ENCODE measurements at places on chromosomes 12 and 14.

DNA sequence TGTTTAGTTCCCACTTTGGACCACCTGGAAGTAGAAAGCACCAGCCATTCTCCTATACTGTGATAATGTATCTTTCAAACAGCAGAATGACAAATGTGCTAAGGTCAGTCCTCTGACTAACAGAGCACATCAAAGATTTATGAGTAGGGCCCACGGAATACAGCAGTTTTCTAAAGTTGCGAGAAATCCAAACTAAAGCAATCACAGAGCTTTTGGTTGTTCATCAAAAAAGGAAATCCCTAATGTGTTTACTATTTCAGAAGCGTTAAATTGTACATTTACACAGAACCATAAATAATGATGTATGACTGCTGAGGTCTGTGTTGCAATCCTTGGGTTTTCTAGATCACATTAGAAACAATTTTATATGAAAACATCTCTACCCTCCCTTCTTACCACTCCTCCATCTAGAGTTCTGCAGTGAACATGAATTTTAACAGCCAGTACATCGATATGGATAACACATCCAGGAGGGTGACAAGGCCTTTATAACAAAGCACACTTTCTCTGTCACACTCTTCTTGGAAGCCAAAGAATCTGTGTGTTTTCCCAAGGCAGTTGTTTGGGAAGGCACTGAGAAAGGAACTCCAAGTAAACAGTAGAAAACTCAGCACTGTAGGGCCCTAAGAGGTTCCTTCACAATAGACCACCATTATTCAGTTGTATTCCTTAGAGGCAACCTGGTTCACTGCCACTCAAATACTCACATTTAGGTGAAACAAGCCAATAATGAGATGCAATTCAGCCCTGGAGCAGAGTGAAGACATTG is 7.3 kb downstream of the KITLG start:
- no peak overlapping the region for H3K4me3 ChIP-seq
- no peak overlapping the region for H3K27ac ChIP-seq
- peaks cover 3% of the 10 kb centered on the region for H3K4me1 ChIP-seq
- no peak for DNase-seq
- H3K27me3 ChIP-seq = no peaks in the 10 kb centered on the region
- H3K36me3 ChIP-seq = no peaks in the 10 kb centered on the region

GRCh38 chr12:113208041-113208934 is 13.0 kb upstream of the TPCN1 start:
- no peaks in the 10 kb centered on the region for H3K27me3 ChIP-seq
- H3K4me1 ChIP-seq = no peaks in the 10 kb centered on the region
- H3K36me3 ChIP-seq = no peaks in the 10 kb centered on the region
- no peak for DNase-seq
- no peak overlapping the region for H3K4me3 ChIP-seq

- H3K4me1 ChIP-seq = no peaks in the 10 kb centered on the region
- no peak overlapping the region for H3K4me3 ChIP-seq
- H3K27ac ChIP-seq = no peak overlapping the region
- no peaks in the 10 kb centered on the region for H3K36me3 ChIP-seq
- no peak for DNase-seq
Measured at GRCh38 chr14:51014086-51014485, 69.8 kb upstream of the PYGL start.

DNA sequence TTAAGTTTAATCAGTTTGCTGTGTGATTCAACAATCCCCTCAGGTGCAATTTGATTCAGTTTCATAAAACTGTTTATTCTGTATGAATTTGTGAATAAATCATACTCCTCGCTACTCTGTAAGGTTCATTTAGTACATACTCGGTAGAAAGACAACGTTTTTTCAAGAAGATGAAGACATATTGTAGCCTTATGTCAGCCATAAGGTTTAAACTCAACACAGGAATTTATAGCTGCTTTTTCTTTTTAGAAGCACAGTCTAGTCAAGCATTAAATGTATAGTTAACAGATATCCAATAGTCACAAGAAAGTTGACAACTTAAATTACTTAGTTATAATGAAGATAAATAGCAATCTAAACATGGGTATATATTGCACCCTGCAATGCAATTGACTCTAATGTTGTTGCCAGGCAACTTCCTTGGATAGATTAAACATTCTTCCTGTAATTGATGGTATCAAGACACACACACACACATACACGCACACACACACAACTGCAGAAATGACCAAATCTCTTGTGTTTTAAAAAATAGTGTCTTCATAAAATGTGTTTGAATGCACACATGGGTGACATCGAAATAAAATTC is 151.5 kb upstream of the MGAT4C start:
- no peaks in the 10 kb centered on the region for H3K36me3 ChIP-seq
- no peaks in the 10 kb centered on the region for H3K27me3 ChIP-seq
- H3K27ac ChIP-seq = no peak overlapping the region
- no peak overlapping the region for H3K4me3 ChIP-seq
- no peaks in the 10 kb centered on the region for H3K4me1 ChIP-seq
- DNase-seq = no peak

- no peaks in the 10 kb centered on the region for H3K27me3 ChIP-seq
- no peak overlapping the region for H3K27ac ChIP-seq
- H3K4me1 ChIP-seq = peaks cover 2% of the 10 kb centered on the region
- H3K4me3 ChIP-seq = no peak overlapping the region
- H3K36me3 ChIP-seq = no peaks in the 10 kb centered on the region
Measured at GRCh38 chr12:29547151-29547632, 49.7 kb upstream of the OVCH1 start.

DNA sequence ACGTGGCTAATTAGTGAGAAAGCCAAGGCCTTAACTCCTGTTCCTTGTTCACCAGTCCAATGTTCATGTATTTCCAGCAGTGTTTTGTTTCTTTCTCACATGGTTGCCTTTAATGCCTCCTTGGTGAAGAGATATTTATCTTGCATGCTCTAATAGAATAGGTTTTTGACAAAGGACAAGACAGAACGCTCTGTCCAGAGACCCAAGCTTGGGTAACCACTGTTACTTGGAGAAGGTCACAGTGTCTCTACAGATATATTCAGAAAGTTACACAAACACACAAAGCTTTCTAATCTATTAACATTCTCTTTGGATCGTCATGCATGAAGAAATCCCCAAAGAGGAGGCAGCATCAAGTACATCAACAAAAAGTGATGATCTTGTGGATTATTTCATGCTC is 33.1 kb downstream of the RERG start:
- no peak overlapping the region for H3K27ac ChIP-seq
- no peaks in the 10 kb centered on the region for H3K4me1 ChIP-seq
- no peaks in the 10 kb centered on the region for H3K27me3 ChIP-seq
- no peak for DNase-seq

DNA sequence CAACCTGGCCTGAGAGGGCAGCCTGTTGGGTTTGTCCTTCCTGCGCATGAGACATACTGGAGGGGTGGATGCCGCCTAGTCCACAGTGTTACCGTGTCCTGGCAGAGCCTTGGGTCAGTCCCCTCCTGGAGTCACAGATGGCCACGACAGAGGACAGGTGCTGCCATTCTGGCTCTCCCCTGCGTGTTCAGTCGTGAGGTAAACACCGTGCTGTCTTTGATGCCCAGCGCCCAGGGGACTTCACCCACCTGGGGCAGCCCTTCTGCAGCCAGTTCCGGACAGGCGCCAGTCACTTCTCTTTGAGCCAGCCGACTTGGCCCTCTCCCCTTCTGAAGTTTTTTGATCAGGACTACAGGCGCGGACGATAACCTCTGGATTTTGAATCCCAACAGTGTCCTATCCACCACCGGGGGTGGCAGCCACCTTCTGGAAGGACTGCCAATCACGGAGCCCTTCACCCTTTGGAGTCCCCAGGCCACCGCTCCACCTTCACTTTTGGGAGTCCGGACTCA is 933.0 kb downstream of the DIO2 start:
- H3K27ac ChIP-seq = no peak overlapping the region
- H3K36me3 ChIP-seq = no peaks in the 10 kb centered on the region
- peaks cover 16% of the 10 kb centered on the region for H3K27me3 ChIP-seq
- DNase-seq = no peak
- peak overlapping the region; percentile 62 for H3K4me3 ChIP-seq

- H3K4me1 ChIP-seq = no peaks in the 10 kb centered on the region
- H3K27ac ChIP-seq = no peak overlapping the region
- DNase-seq = no peak
Measured at GRCh38 chr12:2011643-2012607, 7.7 kb upstream of the DCP1B start.

- peaks cover 2% of the 10 kb centered on the region for H3K4me1 ChIP-seq
- H3K27me3 ChIP-seq = peaks cover 8% of the 10 kb centered on the region
- DNase-seq = no peak
- peak overlapping the region; percentile 46 for H3K4me3 ChIP-seq
Measured at GRCh38 chr12:53324113-53324778, 2.8 kb upstream of the AAAS start.

- H3K27ac ChIP-seq = no peak overlapping the region
- no peaks in the 10 kb centered on the region for H3K36me3 ChIP-seq
- no peak overlapping the region for H3K4me3 ChIP-seq
- no peaks in the 10 kb centered on the region for H3K4me1 ChIP-seq
Measured at GRCh38 chr12:87383680-87384079, 645.5 kb downstream of the C12orf50 start.

- H3K36me3 ChIP-seq = no peaks in the 10 kb centered on the region
- no peak overlapping the region for H3K27ac ChIP-seq
- no peak for DNase-seq
- H3K27me3 ChIP-seq = no peaks in the 10 kb centered on the region
- no peaks in the 10 kb centered on the region for H3K4me1 ChIP-seq
Measured at GRCh38 chr12:30213166-30213565, 429.4 kb upstream of the TMTC1 start.

GRCh38 chr14:53955671-53956426 is 776 bp downstream of the BMP4 start:
- peaks cover 24% of the 10 kb centered on the region for H3K27me3 ChIP-seq
- H3K27ac ChIP-seq = no peak overlapping the region
- no peaks in the 10 kb centered on the region for H3K4me1 ChIP-seq
- DNase-seq = no peak
- peak overlapping the region; percentile 51 for H3K4me3 ChIP-seq
- H3K36me3 ChIP-seq = no peaks in the 10 kb centered on the region

GRCh38 chr12:132419631-132420246 is 70.2 kb upstream of the FBRSL1 start:
- peaks cover 16% of the 10 kb centered on the region for H3K27me3 ChIP-seq
- no peaks in the 10 kb centered on the region for H3K4me1 ChIP-seq
- no peak overlapping the region for H3K27ac ChIP-seq
- no peak for DNase-seq
- H3K36me3 ChIP-seq = no peaks in the 10 kb centered on the region

GRCh38 chr12:578748-579419 is 84.4 kb downstream of the NINJ2 start:
- H3K4me1 ChIP-seq = no peaks in the 10 kb centered on the region
- H3K27ac ChIP-seq = no peak overlapping the region
- H3K4me3 ChIP-seq = no peak overlapping the region
- no peaks in the 10 kb centered on the region for H3K27me3 ChIP-seq
- no peaks in the 10 kb centered on the region for H3K36me3 ChIP-seq

- peaks cover 4% of the 10 kb centered on the region for H3K4me1 ChIP-seq
- H3K4me3 ChIP-seq = no peak overlapping the region
- no peak overlapping the region for H3K27ac ChIP-seq
- no peaks in the 10 kb centered on the region for H3K27me3 ChIP-seq
Measured at GRCh38 chr12:116140529-116140928, 137.0 kb downstream of the MED13L start.

DNA sequence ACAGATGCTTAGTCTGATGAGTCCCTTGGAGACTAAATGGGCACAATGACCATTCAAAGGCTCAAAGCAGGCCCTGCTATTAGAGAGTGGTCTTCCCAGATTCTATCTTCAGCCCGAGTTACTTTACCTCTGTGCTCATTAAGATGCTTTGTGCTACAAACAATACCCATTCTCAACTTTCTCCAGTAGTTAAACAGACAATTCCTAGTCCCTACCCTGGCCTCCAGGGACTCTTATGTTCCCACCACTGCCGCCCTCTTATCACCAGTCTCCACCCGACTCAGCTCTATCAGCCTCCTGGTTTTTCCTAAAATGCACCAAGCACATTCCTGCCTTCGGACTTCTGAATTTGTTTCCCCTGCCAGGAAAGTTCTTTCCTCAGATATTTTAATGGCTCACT is 25.6 kb upstream of the GPHB5 start:
- no peaks in the 10 kb centered on the region for H3K4me1 ChIP-seq
- no peaks in the 10 kb centered on the region for H3K36me3 ChIP-seq
- H3K4me3 ChIP-seq = no peak overlapping the region
- no peaks in the 10 kb centered on the region for H3K27me3 ChIP-seq
- DNase-seq = no peak
- H3K27ac ChIP-seq = no peak overlapping the region

GRCh38 chr14:22448905-22449599 is 140.0 kb downstream of the DAD1 start:
- no peaks in the 10 kb centered on the region for H3K27me3 ChIP-seq
- H3K27ac ChIP-seq = no peak overlapping the region
- no peak for DNase-seq
- no peaks in the 10 kb centered on the region for H3K36me3 ChIP-seq
- H3K4me1 ChIP-seq = no peaks in the 10 kb centered on the region

GRCh38 chr12:28802706-28803438 is 346.2 kb upstream of the FAR2 start:
- H3K36me3 ChIP-seq = no peaks in the 10 kb centered on the region
- no peaks in the 10 kb centered on the region for H3K27me3 ChIP-seq
- H3K4me3 ChIP-seq = no peak overlapping the region
- no peaks in the 10 kb centered on the region for H3K4me1 ChIP-seq
- no peak overlapping the region for H3K27ac ChIP-seq
- no peak for DNase-seq

GRCh38 chr14:92737619-92738188 is 10.7 kb downstream of the LGMN start:
- DNase-seq = no peak
- H3K36me3 ChIP-seq = no peaks in the 10 kb centered on the region
- H3K27ac ChIP-seq = no peak overlapping the region
- no peak overlapping the region for H3K4me3 ChIP-seq
- no peaks in the 10 kb centered on the region for H3K27me3 ChIP-seq

DNA sequence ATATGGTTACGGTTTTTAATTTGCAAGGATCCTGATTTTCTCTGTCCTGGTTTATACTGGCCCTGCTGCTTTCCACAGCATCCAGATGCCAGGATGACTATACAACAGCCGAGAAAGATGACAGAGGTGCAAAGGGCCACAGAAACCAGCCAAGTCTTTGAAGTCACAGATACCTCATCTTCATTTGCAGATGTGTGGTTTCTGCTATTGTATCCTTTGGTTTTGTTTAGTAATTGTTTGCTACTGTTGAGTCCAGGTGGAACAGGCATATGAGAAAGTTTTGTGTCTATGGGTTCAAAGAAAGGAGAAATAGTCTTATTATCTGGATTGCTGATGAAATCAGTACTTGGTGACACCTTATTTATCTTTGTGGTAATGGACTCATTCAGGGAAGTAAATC is 17.3 kb upstream of the KLHL42 start:
- no peak for DNase-seq
- no peaks in the 10 kb centered on the region for H3K4me1 ChIP-seq
- H3K4me3 ChIP-seq = no peak overlapping the region
- H3K27ac ChIP-seq = no peak overlapping the region
- no peaks in the 10 kb centered on the region for H3K27me3 ChIP-seq

- H3K27me3 ChIP-seq = peaks cover 15% of the 10 kb centered on the region
- no peaks in the 10 kb centered on the region for H3K36me3 ChIP-seq
- no peaks in the 10 kb centered on the region for H3K4me1 ChIP-seq
- H3K27ac ChIP-seq = no peak overlapping the region
Measured at GRCh38 chr14:47678993-47679392, 3.6 kb upstream of the MDGA2 start.

Data from iPS DF 6.9 (cell line).